Stimulated activated CD4-positive, alpha-beta T cell treated with anti-CD3 and anti-CD28 coated beads, Interleukin-1b, Interleukin-23, amount 100 ng/mL, for 1 hour (primary cell): ENCODE measurements at places on chromosomes 4 and X.

DNA sequence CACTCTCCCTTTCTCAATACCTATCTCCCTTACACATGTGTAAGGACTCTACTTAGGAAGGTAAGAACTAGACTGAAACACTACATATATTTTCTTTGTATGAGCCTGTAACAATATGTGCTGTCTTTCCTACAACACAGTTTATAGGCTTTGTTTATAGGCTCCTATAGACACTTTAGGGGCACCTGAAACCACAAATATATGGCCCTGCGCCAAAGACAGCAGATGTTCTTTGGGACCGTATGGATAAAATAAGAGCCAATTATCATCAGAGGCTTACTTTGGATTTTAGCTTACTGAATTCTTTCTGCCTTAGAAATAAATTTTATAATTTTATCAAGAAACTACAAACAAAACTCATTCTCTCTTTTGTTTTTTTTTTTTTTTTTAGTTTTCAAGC lies 16.6 kb upstream of the CXCL3 start:
- DNase-seq, result no peak

DNA sequence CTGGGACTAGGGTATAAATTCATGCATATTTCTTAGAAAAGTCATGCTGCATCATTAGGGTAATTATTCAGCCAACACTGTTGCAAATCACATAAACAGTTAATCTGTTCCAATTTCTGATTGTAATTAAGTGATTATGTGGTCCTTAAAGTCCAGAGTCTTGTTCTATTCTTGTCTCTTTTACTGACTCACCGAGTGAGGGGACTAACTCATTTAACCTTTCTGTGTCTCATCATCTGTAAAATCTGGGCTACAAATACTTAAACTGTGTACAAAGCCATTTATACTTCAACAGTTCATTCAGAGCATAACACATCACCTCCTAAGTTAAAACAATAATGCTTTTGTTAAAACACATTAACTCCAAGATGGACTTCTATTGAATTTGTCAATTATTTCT lies 65.4 kb upstream of the KLHL13 start:
- no peak for DNase-seq

DNA sequence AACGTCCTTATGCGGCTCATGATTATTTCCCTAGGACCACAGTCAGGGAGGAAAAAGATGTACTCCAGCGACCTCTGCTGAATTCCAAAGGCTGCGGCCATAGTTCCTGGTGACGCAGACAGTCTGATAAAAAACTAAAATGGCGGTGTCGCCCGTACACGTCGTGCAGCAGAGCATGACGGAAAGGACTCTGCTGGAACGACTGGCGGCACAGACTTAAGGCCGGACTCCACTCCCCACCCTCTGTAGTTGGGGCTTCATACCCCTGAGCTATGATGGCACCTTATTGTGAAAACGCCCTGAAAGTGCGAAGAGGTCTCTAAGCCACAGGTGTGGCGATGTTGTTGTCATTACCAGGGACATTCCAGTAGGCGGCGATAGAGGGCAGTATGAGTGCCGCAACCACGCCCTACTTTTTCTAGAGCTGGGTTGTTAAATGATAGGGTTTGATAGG lies 90.0 kb upstream of the EDA2R start:
- DNase-seq, result peak; percentile 9

DNA sequence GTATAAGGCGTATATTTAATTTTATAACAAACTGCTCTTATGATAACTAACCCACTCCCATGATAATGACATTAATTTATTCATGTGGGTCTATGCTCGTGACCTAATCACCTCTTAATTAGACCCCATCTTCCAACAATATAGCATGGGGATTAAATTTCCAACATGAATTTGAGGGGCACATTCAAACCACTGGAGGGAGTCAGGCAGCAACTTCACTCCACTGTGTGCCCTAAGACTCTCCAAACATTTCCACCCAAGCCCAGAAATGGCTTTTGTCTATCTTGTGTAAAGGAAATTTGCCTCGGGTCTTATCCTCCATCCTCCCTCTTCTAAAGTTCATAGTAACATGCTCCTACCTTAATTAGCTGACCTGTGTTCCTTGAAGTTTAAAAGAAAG lies 616.1 kb upstream of the CPEB2 start:
- DNase-seq, result no peak

DNA sequence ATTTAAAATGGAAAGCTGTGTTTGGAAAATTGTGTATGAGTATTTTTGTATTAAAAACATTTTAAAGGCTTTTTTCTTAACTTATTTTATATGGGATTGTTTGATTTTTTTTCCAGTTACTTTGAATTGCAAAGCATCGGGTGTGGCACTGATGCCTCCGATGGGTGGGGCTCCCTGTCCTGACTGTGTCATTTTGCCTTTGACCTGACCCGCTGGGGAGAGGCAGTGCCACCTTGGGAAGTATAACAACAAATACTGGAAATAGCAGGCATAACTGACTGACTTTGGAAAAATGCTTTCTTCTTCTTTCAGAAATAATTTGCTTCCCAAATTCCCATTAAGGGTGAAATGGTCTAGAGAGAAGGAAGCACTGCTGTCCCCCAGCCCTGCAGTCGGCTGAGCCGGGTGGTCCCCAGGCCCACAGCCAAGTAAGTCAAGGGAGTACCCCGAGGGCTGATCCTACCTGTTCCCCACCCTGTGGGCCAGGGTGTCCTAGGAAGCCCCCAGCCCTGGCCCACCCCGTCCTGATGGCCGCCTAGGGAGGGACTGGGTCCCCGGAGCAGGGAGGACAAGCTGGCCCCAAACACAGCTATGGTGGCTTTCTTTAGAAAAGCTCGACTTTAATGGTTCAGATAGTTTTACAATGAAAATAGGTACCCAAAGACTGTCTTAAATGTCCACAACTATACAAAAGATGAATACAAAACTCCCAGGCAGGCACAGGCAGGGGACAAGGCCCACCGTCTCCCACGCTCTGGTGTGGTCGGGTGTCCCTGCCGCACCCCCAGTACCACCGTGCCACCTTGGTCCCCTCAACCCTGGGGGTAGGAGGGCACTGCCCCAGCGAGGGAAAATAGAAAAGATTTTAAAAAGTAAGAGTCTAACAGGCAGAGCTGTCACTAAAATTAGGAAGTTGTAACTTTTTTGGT lies 26.4 kb downstream of the NELFA start:
- no peak for DNase-seq

- DNase-seq, result no peak
These were observed 26.9 kb upstream of the TMPRSS11B start for GRCh38 chr4:68272380-68272779.

- DNase-seq, result no peak
These were observed 1.3 kb downstream of the CAMK2D start for GRCh38 chr4:113760094-113760794.

GRCh38 chrX:80792205-80792604 lies 17.5 kb downstream of the BRWD3 start:
- DNase-seq, result no peak

GRCh38 chrX:130030826-130031225 lies 48.4 kb downstream of the BCORL1 start:
- no peak for DNase-seq

DNA sequence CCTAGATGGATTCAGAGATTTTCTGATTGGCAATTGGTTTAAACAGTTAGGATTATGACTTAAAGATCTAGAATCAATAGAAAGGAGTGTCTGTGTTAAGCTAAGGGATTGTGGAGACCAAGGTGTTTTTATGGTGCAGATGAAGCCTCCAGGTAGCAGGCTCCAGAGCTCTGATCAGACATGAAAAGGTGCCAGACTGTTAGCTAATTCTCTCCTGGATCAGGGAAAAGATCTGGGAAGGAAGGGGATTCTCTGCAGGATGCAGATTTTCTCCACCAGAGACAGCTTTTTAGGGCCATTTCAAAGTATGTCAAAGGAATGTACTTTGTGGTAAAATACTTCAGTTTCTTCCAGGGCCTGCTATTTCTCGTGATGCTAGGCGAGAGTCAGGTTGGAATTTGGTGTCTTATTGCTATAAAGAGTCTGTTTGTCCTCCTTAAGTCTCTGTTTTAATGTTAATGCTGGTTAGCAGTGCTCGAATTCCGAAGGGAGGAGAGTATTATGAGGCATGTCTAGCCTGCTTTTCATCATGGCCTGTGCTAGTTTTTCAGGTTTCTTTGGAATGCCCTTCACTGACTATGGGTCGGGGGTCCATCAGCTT lies 12.0 kb upstream of the GPR78 start:
- DNase-seq, result no peak

DNA sequence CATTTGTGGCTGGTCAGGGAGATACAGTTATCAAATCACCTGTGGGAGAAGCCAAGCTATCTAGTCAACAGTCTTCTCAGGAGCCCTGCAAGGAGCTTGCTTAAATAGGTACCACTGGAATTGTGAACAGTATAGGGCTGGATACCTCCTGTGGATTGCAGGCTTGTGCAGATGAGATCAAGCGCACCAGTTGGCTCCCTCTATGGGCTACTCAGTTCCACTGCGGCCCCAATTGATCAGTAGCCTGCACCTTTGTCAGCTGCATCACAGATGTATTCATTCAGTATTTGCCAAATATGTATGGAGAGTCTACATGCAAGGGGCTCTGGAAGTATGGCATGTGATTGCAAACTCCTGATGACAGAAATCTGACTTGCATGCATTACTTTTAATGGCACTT lies 28.6 kb downstream of the TEX13A start:
- no peak for DNase-seq

GRCh38 chr4:32790803-32791202 lies 2070.6 kb downstream of the PCDH7 start:
- DNase-seq, result no peak

- DNase-seq, result no peak
These were observed 186.9 kb downstream of the CAMK2D start for GRCh38 chr4:113574636-113575103.
